ENCODE measurements at places on chromosomes 2 and 18. TPM values are rescaled to one million over a fixed set of nuclear protein-coding genes. Genes with fewer than 3 reads are reported as not detected.

The TLX2 gene
- 0.16 TPM for total RNA-seq

The SCN3A gene
- not detected for total RNA-seq

The GRHL1 gene
- total RNA-seq: 3.7 TPM

The RAB6C gene
- not detected for total RNA-seq

The MYO7B gene
- 0.23 TPM for total RNA-seq

The SULT1C2 gene
- total RNA-seq: not detected
